ENCODE measurements at places on chromosomes 7 and 10. TPM values are rescaled to one million over a fixed set of nuclear protein-coding genes. Genes with fewer than 3 reads are reported as not detected.

Gene MRC1
- total RNA-seq: 148 TPM

Gene A1CF
- not detected for total RNA-seq

Gene C10orf53
- total RNA-seq: not detected

Gene TMEM26
- under 0.01 TPM for total RNA-seq

Gene TACC2
- 3.7 TPM for total RNA-seq

Gene ESYT2
- 32.9 TPM for total RNA-seq

Gene ATOH7
- total RNA-seq: not detected

Gene CCDC6
- total RNA-seq: 12.7 TPM

Gene SKIDA1
- 1.1 TPM for total RNA-seq

Gene PTPRN2
- 4.6 TPM for total RNA-seq

Gene MCU
- total RNA-seq: 22.0 TPM

Gene KIFBP
- total RNA-seq: 17.9 TPM

Gene BMPER
- total RNA-seq: 0.44 TPM

Gene CARD11
- 3.1 TPM for total RNA-seq

Gene CTNNA3
- not detected for total RNA-seq

Gene MYO3A
- not detected for total RNA-seq

Gene FXYD4
- total RNA-seq: not detected

Gene ZNF680
- total RNA-seq: 5.9 TPM

Gene ACBD7
- 0.60 TPM for total RNA-seq

Gene OR9A2
- total RNA-seq: not detected

Gene DLX5
- not detected for total RNA-seq

Gene MUC12
- total RNA-seq: not detected

Gene ADAM22
- total RNA-seq: 0.40 TPM

Gene MBL2
- total RNA-seq: not detected

Gene PLEKHA1
- 22.8 TPM for total RNA-seq

Gene PPP1R9A
- total RNA-seq: 9.9 TPM

Gene CYTH3
- 11.1 TPM for total RNA-seq

Gene DLG5
- total RNA-seq: 6.9 TPM

Gene EBLN1
- total RNA-seq: not detected

Gene TLX1
- not detected for total RNA-seq

Gene BTAF1
- 19.4 TPM for total RNA-seq

Gene SPDYE11
- not detected for total RNA-seq

Gene SPAM1
- not detected for total RNA-seq

Gene MGMT
- total RNA-seq: 5.7 TPM

Gene GTPBP10
- 5.7 TPM for total RNA-seq

Gene AGMO
- 0.22 TPM for total RNA-seq

Gene PNLIPRP3
- not detected for total RNA-seq

Gene FAM25A
- not detected for total RNA-seq

Gene SORCS1
- not detected for total RNA-seq

Gene PPP1R3A
- not detected for total RNA-seq

Gene CACNB2
- total RNA-seq: not detected

Gene TDRD1
- total RNA-seq: not detected

Gene PAPOLB
- total RNA-seq: under 0.01 TPM

Gene MAGI2
- total RNA-seq: 0.44 TPM

Gene NEUROG3
- not detected for total RNA-seq

Gene ATRNL1
- 0.20 TPM for total RNA-seq

Gene EGFR
- 0.20 TPM for total RNA-seq

Data from lung microvascular endothelial cell (primary cell).